ENCODE measurements at places on chromosomes 5 and 9.

DNA sequence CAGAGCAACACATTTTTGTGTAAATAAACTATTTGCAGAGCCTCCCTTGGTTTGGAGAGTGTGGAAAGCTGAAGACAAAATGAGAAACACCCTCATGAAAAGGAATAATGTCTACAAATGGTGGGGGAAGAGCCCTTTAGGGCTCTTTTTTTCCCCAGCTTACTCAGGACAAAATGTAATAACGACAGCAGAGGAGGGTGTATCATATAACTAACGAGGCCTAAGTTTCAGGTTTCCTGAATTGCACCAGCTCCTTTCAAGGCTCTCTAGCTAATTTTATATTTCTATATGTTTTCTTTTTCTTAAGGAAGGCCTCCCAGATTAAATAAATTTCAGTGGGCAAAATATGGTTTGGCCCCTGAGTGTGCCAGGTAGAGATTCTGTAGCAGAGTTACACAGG, 116.3 kb downstream of the FEM1C start:
- no peak for DNase-seq

DNA sequence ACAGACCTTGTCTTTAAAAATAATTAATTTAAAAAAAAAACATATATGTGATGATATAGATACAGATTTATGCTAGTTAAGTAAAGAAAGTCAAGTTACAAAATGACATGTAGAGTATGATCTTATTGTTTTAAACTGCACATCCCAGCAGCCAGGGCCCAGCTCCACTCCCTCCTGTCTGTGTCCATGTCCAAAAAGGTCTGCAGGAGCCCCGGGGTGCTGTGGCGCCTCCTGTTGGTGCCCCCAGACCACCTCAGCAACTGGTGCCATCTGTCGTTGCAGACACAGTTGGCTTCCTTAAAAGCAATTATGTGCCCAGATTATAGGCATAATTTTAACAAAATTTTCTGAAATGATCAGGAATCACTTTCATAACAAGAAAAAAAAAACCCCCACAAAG, 33.3 kb downstream of the IPPK start:
- no peak for DNase-seq

- DNase-seq = no peak
Measured at GRCh38 chr9:72601615-72602014, 80.2 kb downstream of the TMC1 start.

- peak; percentile 99 for DNase-seq
Measured at GRCh38 chr5:172412724-172413286, 41.5 kb downstream of the SH3PXD2B start.

DNA sequence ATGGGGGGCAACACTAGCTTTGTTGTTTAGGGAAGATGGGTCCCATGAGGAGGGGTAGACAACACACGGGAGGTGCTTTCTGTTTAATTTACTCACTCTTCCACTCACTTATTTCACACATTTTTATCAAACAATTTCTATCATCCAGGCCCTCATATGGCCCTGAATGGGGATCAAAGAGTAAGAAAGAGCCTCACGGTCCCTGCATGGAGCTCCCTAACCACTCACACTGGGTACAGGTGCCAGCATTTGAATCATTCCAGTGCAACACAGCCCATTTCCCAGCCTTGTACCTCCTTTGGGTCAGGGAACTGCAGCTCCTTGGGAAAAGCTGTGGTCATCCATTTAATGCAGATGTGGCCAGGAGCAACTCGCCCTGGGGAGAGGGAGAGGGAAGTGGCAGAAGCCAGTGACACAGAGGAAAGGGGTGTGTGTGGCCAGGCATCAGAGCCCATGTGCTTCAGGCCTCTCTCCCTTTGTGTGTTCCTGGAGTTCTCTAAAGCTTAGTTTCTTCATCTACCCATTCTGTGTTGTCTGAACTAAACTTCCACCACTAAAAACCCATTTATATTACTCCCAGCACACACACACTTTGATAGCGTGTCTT, 185.4 kb downstream of the PJA2 start:
- DNase-seq = no peak

DNA sequence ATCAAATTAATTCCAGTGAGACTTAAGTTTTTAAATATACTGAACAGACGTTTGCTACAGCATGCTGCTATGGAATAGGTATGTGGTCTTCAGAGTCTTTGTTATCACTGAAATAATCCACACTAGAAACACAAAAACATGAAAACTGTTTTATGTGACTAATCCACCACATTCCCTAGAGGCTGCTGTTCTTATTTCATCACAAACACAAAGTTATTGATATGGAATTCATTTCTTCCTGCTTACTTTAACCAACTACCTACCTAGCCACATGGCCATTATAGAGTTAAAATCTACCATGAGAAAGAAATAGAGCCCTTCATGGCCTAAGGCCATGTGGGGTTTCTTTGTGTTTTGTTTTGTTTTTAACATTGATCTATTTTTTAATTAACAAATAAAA, 232.3 kb upstream of the PTGER4 start:
- peak; percentile 51 for DNase-seq

- peak; percentile 46 for DNase-seq
Measured at GRCh38 chr5:54902791-54903473, 82.5 kb downstream of the ESM1 start.

GRCh38 chr9:7561527-7562080, 238.0 kb downstream of the DMAC1 start:
- DNase-seq = no peak

- no peak for DNase-seq
Measured at GRCh38 chr9:124512806-124513204, 5.6 kb upstream of the NR5A1 start.

- DNase-seq = no peak
Measured at GRCh38 chr5:172110260-172110815, 77.7 kb downstream of the STK10 start.

DNA sequence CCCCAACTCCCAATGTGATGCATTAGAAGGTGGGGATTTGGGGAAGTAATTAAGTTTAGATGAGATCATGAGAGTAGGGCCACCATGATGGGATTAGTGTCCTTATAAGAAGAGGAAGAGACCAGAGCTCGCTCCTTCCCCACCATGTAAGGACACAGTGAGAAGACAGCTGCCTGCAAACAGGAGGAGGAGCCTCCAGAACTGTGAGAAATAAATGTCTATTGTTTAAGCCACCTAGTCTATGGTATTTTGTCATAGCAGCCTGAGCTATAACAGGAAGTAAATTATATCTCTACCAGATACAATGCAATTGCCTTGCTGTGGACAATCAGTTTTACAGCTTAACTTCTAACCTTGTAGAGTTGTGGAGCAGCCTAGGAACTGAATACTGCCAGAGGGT, 58.0 kb downstream of the ANKRD33B start:
- no peak for DNase-seq

- DNase-seq = no peak
Measured at GRCh38 chr9:20770947-20771346, 86.9 kb downstream of the FOCAD start.

GRCh38 chr9:111952559-111952958, 55.9 kb downstream of the UGCG start:
- peak; percentile 86 for DNase-seq

- DNase-seq = peak; percentile 27
Measured at GRCh38 chr9:20640331-20641187, 18.3 kb upstream of the MLLT3 start.

DNA sequence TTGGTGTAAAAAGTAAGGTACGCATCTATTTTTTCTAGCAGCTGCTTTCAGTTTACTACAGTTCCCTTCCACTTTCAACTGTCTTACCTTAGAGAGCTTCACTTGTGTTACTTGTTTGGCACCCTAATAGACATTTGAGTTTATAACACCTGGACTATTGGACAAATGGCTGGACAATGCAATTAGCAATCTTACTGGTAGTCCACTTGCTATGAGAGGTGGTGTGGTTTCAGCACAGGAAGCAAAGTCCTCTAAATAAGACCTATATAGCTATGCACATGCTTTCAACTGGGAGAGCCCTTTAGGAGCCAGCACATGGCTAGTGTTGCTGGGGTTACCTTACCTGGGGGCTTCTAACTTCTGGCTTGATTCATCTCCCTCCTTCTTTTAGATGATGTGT, 119.6 kb upstream of the RANBP3L start:
- no peak for DNase-seq

DNA sequence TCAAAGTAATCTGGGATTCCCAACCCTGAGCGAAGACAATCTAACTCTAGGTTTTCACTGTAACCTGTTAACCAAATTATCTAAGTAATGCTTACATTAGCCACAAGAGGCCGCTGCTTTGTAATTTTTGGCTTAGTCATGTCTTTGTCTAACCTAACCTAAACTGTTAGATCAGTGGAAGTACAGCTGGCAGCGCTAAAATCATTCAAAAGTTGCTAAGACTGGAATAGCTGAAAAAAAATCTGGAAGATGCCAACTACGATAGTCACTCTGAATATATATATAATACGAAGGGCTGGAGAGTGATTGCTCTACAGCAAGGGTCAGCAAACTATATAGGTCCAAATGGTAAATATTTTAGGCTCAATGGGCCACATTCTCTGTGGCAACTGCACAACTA, 60.2 kb downstream of the FBXO38 start:
- DNase-seq = peak; percentile 85

GRCh38 chr5:1330847-1331831, 13.8 kb downstream of the CLPTM1L start:
- DNase-seq = no peak

GRCh38 chr5:139645430-139645871, 2.7 kb upstream of the CXXC5 start:
- DNase-seq = no peak

- peak; percentile 56 for DNase-seq
Measured at GRCh38 chr9:91758491-91758981, 191.5 kb downstream of the ROR2 start.

DNA sequence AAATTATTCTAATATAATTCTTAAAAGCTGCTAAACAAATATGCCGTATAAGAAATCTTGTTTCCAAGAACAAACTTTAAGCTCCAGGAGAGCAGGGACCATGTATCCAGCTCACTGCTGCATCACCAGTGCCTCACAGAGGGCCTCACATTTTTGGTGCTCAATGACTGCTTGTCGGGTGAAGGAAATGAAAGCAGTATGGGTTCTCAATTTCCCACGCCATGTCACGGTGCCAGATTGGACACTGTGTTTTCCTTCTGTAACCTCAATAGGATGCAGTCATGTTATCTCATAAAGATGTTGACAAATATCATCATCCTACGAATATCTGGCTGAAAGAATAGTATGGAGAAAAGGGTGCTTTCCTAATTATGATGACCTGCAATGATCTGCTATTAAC, 64.7 kb downstream of the POU5F2 start:
- peak; percentile 10 for DNase-seq

DNA sequence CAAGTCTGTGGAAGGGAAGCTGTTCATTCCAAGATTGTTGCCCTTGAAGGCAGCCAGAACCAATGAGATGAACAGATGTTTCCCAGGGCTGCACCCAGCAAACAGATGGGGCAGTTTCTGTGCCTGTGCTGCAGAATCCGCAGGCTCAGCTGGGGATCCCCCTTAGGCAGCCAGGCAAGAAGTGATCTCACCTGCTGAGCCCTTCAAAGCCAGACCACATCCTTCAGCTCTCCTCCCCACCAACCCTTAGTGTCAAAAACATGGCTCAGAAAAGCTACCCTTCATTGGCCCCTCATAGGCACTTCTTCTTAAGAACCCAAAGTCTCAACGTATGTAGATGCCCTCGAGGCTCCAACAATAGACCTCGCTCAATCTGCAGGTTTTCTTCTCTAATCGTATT, 626.7 kb downstream of the CCDC171 start:
- DNase-seq = no peak

- no peak for DNase-seq
Measured at GRCh38 chr5:168328814-168329213, 37.4 kb downstream of the WWC1 start.

GRCh38 chr5:6899221-6899620, 186.0 kb downstream of the TENT4A start:
- DNase-seq = no peak

- DNase-seq = no peak
Measured at GRCh38 chr5:6280425-6281100, 97.8 kb downstream of the MED10 start.

DNA sequence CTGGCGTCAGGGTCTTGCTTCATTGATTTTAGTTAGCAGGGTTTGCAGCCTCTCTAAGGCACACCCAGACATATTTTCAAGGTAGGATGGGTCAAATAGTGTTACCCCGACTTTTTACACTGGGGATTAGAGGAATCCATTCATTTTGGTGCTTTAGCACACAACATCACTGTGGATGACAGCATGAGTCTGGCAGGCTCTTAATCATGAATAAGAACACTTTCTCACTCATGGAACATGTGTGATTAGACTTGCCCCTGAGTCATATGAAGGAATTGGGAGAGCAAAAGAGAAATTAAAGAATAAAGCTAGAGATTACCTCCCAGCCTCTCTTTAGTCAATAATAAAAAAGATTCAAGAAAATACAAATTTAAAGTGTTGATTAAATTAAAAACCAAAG, 175.6 kb downstream of the SEMA5A start:
- DNase-seq = peak; percentile 28

DNA sequence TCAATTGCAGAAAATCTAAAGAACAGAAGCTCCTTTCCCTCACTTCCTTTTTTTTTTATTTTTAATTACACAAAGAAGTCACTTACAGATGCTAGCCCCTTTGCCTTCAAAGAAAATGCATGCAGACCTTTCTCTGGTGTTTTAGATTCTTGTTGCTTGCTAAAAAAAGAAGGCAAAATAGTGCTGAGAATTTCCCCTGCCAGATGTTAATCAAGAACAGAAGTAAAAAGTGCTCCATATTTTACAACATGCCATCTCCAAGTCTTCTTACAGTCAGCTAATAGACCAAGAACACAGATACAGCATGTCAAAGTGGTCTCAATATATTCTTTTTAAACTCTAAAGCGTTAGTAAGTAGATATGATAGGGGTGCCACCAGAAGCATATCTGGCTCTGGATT, 142.8 kb upstream of the RGMB start:
- no peak for DNase-seq

- DNase-seq = no peak
Measured at GRCh38 chr5:35371951-35372426, 141.7 kb upstream of the PRLR start.

- peak; percentile 10 for DNase-seq
Measured at GRCh38 chr9:24245988-24246387, 299.7 kb downstream of the IZUMO3 start.

GRCh38 chr9:94656200-94656599, 16.9 kb upstream of the FBP1 start:
- DNase-seq = no peak

DNA sequence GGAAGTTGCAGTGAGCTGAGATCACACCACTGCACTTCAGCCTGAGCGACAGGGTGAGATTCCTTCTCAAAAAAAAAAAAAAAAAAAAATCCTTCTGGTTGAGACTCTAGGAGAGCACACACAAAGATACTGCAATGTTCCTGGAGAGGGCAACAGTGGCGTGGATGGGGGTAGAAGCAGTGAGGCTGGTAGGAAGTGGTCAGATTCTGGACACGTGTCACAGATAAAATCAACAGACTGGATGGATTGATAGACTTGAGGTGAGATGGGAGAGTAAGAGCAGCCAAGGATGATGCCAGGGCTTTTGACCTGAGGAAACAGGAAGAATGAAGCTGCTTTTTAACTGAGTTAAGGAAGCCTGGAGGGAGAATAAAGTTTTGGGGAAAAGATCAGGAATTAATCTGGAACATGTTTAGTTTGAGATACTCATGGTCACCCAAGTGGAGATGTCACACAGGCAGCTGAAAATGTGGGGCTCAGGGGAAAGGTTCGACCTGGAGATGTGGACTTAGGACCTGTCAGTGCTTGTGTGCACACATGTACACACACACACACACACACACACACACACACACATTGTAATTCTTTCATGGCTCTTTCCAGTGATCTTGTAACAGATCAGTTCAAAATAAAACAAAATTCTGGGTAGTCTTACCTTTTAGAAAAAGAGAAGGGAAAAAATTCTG, 88.1 kb downstream of the FANCC start:
- DNase-seq = no peak
